ENCODE measurements at places on chromosomes 7 and 10.

DNA sequence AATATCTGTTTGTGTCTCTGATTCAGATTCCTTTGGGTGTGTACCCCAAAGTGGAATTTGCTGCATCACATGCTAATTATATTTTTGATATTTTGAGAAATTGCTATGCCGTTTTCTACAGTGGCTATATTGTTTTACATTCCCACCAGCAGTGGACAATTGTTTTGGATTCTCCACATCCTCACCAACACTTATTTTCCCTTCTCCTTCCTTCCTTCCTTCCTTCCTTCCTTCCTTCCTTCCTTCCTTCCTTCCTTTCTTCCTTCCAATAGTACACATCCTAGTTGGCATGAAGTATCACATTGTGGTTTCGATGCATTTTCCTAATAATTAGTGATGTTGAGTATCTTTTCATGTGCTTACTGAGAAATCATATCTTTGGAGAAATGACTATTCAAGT lies 535.5 kb downstream of the SH2D4B start:
- DNase-seq = no peak

GRCh38 chr7:87213811-87214210 lies 5.7 kb downstream of the TMEM243 start:
- DNase-seq = no peak

DNA sequence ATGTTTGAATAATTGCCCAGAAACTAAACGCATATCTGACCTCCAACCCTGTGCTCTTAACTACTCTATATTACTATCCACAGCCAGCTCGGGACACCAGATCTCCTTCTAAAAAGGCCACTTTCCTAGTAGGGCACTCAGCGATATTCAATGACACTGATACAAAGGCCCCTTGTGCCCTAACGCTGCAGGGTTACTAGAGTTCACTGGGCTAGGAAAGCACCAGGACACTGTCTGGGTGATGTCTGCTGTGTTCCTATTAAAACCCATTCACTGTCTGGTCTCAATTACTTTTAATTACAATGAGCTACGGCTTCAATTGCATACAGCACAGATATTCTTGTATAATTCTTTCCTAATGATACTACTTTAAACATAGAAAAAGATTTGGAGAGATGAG lies 91.7 kb downstream of the SORCS1 start:
- DNase-seq = no peak

DNA sequence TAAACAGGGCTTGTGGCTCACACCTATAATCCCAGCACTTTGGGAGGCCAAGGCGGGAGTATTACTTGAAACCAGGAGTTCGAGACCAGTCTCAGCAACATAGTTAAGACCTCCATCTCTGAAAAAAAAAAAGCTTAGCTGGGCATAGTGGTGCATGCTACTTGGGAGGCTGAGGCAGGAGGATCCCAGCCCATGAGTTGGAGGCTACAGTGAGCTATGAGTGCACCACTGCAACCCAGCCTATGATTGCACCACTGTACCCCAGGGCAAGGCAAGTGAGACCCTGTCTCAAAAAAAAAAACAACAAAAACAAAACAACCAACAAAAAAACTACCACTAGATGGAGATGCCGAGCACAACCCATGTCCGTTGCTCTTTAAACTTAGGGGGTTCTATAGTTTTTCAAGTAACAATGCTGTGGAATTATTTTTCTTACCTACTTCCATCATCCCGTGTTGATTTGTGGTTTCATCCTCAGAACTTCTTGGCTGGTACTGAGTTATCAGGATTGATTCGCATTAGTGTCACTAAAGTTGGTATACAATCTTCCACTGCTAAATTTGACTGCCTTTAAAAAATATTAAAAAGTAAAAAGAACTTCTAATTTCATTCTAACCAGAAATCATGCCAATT lies 12.2 kb upstream of the REPIN1 start:
- DNase-seq = peak; percentile 53

GRCh38 chr7:67423065-67423464 lies 426.4 kb downstream of the TYW1 start:
- no peak for DNase-seq

GRCh38 chr10:63478564-63478963 lies 12.8 kb upstream of the JMJD1C start:
- DNase-seq = no peak

DNA sequence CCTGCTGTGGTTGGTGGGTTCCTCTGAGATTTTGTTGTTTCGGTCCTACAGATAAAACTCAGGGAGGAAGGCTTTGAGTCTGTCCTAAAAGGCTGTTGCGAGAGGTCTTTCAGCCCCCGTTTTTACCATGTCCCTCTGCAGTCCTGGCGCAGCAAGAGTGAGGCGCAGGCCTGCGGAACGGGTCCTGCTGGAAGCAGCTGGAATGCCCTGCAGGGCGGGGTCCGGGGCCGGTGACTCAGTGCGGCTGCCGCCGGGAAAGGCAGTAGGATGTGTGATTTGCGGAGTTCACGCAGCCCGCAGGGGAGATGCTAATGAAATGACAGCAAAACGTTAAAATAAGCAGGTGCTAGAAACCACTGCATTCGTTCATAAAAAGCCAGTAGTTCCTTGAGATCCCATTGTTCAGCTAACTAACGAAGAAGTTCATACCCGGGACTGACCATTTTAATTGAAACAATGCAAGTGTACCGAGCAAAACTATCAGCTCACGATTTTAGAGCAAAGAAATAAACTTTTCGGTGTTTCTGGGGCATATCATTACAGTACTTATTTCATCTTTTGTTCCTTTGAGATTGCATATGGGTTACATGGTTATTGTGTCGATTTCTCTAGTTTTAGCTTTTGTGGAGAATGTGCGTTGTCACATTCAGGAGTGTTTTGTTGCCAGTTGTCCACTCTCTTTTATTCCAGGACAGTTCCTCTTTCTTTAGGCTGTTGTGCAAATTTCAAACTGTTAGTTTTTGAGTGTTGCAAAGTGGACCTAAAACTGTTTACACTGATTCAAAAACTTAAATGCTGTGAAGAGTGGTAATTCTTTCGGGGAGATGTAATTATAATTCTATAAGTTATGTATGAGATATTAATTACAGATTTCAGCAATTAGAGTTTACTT lies 783 bp downstream of the ANLN start:
- peak; percentile 21 for DNase-seq

DNA sequence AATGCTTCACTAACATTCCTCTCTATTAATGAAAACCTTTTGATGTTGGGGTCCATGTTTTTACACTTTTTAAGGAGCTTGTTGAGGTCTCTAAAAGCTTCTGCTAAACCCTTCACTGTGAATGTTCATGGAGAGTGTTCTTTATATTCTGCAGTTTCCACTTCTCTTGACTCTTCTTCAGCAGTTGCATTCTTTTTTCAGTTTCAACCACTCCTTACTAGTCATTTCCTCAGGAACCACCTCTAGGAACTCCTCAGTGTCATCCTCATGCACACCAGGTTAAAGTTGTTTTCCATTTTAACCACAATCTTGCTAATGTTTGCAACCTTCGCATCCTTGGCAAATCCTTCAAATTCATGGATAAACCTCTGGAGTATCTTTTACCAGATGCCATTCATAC lies 821.6 kb downstream of the ANKRD7 start:
- DNase-seq = no peak

- DNase-seq = no peak
Measured at GRCh38 chr7:47875998-47876744, 72.1 kb downstream of the PKD1L1 start.

DNA sequence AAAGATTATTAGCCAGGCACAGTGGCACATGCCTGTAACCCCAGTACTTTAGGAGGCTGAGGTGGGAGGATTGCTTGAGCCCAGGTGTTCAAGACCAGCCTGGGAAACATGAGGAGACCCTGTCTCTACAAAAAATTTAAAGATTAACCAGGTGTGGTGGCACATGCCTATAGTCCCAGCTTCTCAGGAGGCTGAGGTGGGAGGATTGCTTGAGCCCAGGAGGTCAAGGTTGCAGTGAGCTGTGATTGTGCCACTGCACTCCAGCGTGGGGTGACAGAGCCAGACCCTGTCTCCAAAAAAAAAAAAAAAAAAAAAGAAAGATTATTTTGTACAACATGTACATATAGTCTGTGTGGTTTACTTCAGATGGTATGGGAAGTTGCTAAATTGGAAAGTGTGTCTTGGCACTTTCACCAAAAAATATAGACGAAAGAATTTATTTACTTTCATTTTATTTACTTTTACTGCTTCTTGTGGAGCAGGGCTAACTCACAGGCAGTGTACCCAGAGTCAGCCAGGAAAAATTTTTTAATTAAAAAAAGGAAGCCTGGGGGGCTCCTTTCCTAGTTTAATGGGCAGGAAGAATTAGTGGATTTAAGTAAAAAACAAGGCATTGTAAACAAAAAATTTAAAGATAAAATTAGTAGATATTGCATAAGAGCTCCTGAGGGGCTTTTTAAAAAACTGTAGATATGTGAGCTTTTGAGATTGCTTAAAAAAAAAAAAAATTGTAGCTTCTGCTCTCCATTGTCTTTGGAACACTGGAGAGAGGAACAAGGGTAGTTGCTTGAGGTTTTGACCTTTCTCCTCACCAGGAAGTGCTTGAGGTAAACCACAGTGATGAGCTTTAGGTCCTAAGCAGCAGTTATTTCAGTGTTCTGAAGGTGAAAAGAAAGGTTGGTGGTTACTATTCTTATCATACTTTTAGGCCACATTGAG lies 44.6 kb upstream of the VDAC2 start:
- DNase-seq = peak; percentile 27

GRCh38 chr10:60375293-60376004 lies 14.2 kb downstream of the ANK3 start:
- DNase-seq = no peak

- DNase-seq = no peak
Measured at GRCh38 chr7:21923658-21924057, 22.0 kb downstream of the CDCA7L start.

DNA sequence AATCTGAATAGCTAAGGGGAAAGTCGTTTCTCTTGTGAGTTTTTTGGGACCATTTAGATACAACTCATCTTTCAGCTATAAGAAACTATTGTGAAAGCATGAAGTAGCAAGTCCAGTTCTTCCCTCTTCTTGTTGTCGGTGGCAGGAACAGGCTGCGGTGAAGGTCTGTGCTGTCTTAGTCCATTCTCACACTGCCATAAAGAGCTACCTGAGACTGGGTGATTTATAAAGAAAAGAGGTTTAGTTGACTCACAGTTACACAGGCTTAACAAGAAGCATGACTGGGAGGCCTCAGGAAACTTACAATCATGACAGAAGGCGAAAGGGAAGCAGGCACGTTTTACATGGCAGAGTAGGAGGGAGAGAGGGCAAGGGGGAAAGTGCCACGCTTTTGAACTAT lies 261.8 kb downstream of the GATA3 start:
- DNase-seq = no peak

GRCh38 chr7:87310790-87311419 lies 34.6 kb upstream of the CROT start:
- no peak for DNase-seq

- no peak for DNase-seq
Measured at GRCh38 chr7:35465791-35466336, 212.0 kb upstream of the TBX20 start.

- no peak for DNase-seq
Measured at GRCh38 chr10:110434489-110435096, 63.1 kb upstream of the DUSP5 start.

Data from CD4-positive, alpha-beta T cell treated with Interleukin-15 for 4 hours (primary cell).